ENCODE measurements at places on chromosomes 3 and 15.
A peak's percentile ranks its signal among the peaks of the same experiment; 100 is the strongest.

DNA sequence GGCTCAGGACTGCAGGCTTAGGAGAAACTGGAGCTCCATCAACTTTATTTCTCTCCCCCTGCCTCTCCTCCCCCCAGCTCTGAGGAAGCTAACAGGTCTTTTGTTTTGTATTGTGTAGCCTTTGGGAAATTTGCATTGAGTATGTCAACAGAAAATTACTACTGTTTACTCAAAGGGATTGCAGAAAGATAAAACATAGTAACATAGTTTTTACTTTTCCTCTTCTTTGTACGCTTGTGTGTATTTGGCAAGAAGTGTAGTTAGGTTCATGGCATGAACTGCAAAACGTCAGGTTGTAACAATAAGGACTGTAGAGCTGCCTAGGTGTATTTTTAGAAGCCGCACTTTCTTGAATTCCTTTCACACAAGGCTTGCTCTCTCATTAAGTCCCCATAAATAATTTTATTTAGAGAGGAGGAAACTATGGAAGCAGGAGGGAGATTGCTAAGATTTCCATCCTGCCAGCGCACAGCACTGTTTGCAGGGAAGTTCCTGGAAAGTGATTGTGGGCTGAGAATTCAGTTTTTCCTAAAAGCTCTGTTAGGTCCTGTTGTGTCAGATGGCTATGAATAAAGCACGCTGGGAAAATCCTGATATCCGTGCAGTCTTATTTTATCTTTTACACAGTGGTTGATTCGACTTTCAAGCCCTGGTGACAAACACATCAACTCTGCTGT, 21.1 kb upstream of the SATB1 start:
- peak; percentile 59 for DNase-seq

DNA sequence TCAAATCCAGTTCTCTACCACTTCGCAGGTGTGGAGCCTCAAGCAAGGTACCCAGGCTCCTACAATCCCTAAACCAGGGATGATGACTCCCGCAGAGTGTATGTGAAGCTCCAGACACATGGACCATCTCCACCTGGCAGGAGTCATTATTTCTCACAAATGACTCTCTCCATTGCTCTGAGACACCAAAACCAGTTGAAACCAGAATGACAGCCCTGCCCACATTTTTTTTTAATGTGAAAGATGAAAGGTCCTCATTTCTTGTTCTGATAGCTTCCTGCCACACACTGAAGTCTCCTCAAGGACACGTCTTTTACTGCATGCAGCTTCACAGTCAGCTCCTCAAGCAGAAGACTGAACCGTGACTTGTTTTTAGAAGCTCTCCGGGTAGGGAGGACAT, 61.4 kb upstream of the ZBTB38 start:
- DNase-seq: no peak

DNA sequence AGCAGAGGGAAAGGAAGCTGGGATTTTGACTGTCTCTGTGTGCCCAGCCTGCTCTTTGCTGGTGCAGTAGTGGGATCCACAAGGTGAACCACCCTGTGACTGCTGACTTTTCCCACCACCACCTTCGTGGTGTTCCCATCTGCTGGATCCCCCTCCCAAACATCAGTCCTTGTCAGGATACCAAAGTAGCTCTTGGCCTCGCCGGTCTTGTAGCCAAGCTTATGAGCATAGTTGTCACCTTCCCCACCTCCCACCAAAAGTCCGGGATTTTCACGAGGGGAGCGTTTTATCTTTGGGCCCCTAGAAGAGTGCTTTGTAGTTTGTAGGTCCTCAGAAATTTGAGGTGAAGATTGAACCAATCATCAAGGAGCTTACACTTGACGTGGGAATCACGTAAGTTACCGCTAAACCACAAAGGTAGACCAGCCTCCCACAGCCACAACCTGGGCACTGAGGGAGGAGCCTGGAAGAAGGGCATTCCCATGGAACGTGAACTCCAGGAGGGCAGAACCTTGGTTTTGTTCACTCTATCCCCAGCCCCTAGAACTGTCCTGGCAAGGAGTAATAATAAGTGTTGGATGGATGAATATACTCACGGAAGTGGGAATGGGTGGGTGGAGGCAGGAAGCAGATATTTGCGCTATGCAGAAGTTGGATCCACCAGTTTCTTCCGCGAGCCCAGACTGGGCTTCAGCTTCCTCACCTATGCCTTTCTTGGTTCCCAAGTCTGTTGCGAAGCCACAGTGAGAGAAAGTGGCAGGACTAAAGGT, 814 bp upstream of the TEX264 start:
- DNase-seq: no peak

DNA sequence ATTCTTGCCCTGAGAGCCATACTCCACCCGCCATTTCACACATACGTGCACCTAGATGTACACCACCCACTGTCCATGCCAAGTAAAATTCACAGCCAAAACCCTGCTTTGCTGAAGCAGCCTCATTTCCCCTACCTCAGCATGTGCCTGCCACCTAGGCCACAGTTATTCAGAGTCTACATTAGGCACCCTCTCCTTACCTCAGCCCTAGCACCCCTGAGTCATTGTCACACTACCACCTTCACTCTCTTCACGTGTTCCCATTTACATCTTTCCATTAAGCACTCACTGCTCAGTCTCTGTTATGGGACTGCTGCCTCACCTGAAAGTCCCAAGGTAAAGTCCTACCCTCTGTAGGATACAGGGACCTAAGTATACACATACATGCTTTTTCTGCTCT, 70.0 kb downstream of the SETD5 start:
- DNase-seq: no peak

- DNase-seq: no peak
Observed at GRCh38 chr3:40242638-40243037, 66.9 kb upstream of the EIF1B start.

GRCh38 chr3:17514597-17514996, 227.8 kb downstream of the TBC1D5 start:
- DNase-seq: no peak

DNA sequence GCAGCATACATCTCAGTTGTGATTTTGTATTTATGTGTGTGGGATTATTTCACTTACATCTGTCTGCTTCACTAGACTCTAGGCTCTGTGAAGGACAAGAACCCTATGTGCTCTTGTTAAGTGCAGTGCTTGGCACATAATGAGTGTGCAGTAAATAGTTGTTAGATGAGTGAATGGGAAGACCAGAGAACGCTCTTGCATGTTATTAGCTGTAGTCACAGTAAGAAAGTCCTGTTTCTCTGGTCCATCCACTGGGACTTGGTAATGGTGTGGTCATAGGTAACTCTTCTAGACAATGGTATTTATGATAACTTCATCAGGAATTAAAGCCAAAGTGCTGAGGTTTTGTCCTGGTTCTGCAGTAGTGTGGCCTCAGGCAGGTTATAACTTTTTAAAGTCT, 1.4 kb upstream of the AQP9 start:
- DNase-seq: no peak

- DNase-seq: no peak
Observed at GRCh38 chr15:85615930-85616329, 178.8 kb downstream of the KLHL25 start.

DNA sequence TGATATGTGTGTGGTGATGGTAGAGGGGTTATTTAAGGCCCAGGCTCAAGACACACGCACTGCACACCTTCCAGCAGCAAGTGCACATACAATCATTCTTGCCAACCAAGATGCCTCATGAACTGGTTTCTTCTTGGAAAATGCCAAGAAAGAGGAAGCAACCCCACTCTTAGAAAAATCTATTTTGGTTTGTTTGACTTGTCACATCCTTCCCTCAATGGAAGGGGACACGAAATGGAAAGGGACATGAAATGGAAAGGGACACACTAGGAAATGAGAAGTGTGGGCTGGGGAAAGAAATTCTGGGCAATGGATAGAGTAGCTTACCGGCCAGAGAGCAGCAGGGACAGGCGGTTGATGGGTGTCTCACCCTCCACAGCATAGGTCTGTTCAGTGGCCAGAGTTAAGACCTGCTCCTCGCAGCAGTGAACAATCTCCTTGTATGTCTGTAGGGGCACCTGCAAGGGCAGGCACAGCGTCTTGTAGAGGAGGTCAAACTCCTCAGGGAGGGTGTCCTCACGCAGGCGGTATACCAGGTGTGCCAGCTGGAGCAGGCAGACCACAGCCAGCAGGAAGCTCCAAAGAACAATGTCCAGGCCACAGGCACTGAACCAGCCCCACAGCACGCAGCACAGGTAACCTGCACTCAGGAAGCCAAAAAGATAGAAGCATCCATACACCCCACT, 640 bp downstream of the POPDC2 start:
- no peak for DNase-seq

GRCh38 chr3:193774916-193775285, 181.9 kb downstream of the OPA1 start:
- no peak for DNase-seq

GRCh38 chr3:105415951-105416350, 49.2 kb downstream of the ALCAM start:
- DNase-seq: no peak

GRCh38 chr15:83913034-83913632, 259.2 kb downstream of the ADAMTSL3 start:
- DNase-seq: no peak

GRCh38 chr15:40029979-40030893, 8.7 kb downstream of the SRP14 start:
- DNase-seq: peak; percentile 11
